ENCODE measurements at places on chromosomes 3 and 15. TPM values are rescaled to one million over a fixed set of nuclear protein-coding genes. Genes with fewer than 3 reads are reported as not detected.

- H3K4me1 ChIP-seq = peaks cover 30% of the 10 kb centered on the region
- H3K27me3 ChIP-seq = peaks cover 2% of the 10 kb centered on the region
- H3K4me3 ChIP-seq = peak overlapping the region; percentile 68
- DNase-seq = peak; percentile 61
- H3K36me3 ChIP-seq = no peaks in the 10 kb centered on the region
- H3K27ac ChIP-seq = peak overlapping the region; percentile 97
Measured at GRCh38 chr15:98649472-98650416, 1.4 kb downstream of the IGF1R start.

DNA sequence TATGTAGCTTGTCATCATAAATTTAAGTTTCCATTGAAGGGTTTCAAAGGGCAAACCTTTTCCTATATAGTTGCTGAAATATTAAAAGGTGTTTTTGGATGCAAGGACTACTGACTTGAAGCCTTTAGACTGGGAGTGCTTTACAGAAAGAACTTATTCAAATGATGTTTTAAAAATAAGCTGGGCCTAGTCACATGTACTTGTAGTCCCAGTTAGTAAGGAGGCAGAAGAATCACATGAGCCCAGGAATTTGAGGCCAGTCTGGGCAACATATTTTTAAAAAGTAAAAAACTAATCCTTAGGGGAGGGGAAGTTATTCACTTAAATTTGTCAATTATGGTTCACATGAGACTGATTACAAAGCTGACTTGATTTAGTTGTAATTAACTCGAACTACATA is 65.0 kb downstream of the SMARCC1 start:
- peak overlapping the region; percentile 25 for H3K27ac ChIP-seq
- no peak overlapping the region for H3K4me3 ChIP-seq
- no peak for DNase-seq
- no peaks in the 10 kb centered on the region for H3K27me3 ChIP-seq
- peaks cover 77% of the 10 kb centered on the region for H3K36me3 ChIP-seq
- H3K4me1 ChIP-seq = peaks cover 3% of the 10 kb centered on the region

DNA sequence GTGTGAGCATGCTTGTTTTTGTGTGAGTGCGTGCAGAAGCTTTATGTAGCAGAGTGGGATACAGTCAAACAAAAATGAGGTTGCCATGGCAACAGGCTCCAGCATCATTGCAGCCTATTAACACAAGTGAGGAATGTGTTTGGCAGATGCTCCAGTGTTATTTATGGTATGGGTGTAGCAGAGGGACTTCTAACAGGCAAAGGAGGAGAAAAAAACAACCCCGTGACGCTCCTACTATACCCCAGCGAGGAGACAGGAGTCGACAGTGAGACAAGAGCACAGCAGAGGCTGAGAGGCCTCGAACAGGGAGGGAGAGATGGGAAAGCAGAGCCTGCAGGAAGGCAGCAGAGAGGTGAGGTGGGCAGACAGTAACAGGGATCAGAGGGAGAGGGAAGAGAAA is 4.9 kb downstream of the ADCY5 start:
- H3K27ac ChIP-seq = no peak overlapping the region
- H3K4me1 ChIP-seq = peaks cover 20% of the 10 kb centered on the region
- H3K36me3 ChIP-seq = no peaks in the 10 kb centered on the region
- H3K4me3 ChIP-seq = peak overlapping the region; percentile 66

MRAS gene
- total RNA-seq = 254 TPM

CCDC191 gene
- total RNA-seq = 1.2 TPM

Data from heart left ventricle (tissue), 16 donors.